ENCODE measurements at places on chromosomes 6 and 20. TPM values are rescaled to one million over a fixed set of nuclear protein-coding genes. Genes with fewer than 3 reads are reported as not detected.

- DNase-seq: no peak
- peaks cover 7% of the 10 kb centered on the region for H3K36me3 ChIP-seq
- H3K27ac ChIP-seq: no peak overlapping the region
- H3K4me1 ChIP-seq: peaks cover 2% of the 10 kb centered on the region
Measured at GRCh38 chr6:42302411-42302810, 84.8 kb upstream of the MRPS10 start.

Gene C6orf118
- not detected for total RNA-seq

DNA sequence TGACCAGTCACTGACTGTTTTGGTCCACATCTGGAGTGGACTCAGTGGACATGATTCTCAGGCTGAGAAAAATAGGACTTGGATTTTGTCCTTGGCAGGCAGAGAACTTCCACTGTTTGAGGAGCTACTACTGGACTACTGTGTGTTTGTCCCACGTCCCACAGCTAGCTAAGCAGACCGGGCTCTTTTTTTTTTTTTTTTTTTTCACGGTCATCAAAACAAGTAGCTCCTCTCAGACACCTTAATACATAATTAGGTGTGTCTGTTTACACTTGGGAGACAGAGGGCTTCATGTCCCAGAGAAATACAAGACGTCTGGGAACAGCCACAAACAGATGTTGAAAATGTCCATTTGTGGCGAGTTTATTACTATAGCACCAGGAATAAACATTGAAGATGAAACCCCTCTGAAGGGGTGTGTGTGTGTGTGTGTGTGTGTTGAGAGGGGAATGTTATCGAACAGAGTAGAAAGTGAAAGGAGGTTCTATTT lies 155.0 kb upstream of the SUPT3H start:
- no peak for DNase-seq
- peak overlapping the region; percentile 20 for H3K4me3 ChIP-seq
- H3K4me1 ChIP-seq: peaks cover 24% of the 10 kb centered on the region

DNA sequence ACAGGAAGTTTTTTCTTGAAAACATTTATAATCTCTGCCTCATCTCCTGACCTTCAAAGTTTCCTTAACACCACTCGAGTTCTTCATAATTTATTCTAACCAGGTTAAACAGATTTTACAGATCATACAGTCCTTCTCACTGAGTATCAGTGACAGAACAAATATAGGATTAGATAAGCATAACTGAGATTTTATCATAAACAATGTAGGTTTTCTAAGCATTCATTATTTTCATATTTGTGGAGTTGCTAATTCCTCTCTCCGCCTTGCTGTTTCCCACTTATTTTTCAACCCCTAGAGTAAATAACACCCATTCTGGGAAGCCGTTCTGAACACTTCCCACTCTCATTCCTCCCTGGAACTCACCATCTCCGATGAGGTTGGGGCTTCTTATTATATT lies 229.9 kb downstream of the HACE1 start:
- H3K4me1 ChIP-seq: peaks cover 15% of the 10 kb centered on the region
- H3K36me3 ChIP-seq: no peaks in the 10 kb centered on the region
- H3K27me3 ChIP-seq: no peaks in the 10 kb centered on the region

Measured in SJSA1 (cell line).